ENCODE measurements at places on chromosomes 5 and 9.

- DNase-seq, result no peak
Measured at GRCh38 chr9:80156756-80157472, 585.1 kb downstream of the TLE4 start.

- DNase-seq, result peak; percentile 54
Measured at GRCh38 chr5:38208782-38209378, 49.5 kb upstream of the EGFLAM start.

GRCh38 chr5:134994560-134995156 lies 27.0 kb downstream of the CATSPER3 start:
- DNase-seq, result no peak

DNA sequence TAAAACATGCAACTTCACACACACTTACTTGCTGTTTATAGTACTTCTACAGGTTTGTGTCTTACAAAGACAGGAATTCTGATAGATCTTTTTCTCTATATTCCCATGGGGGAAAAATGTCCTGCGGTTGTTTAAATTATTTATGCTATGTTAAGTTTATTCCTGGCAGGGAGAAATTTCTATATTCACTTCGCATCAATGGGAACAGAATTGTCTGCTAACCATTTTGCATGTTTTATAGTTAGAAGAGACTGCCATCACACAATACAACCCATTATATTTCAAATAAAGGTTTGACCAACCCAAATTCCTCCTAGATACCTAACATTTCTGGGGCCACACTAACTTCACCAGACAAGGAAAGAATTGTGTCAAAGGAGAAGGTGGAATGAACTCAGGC lies 110.0 kb upstream of the PRR16 start:
- DNase-seq, result no peak

- DNase-seq, result no peak
Measured at GRCh38 chr5:156595132-156595787, 254.8 kb upstream of the PPP1R2B start.

GRCh38 chr5:120582635-120583034 lies 118.5 kb downstream of the PRR16 start:
- no peak for DNase-seq

DNA sequence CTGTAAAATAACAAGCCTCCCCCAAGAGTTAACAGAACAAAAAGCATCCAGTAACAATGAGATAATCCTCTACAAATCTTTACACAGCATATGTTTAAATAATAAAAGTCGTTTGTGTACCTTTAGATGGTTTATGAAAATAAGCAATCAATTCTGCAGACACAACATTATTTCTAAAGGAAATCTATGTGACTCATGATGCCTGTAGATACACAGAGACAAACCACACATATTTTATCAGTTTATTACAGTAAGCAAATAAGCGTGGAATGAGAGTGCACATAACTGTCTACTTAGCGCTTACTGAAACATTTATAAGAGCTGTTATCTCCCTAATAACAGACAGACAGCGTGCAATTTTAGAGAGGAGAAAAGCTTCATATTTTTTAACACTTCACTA lies 243.6 kb downstream of the AP3B1 start:
- DNase-seq, result peak; percentile 77

- peak; percentile 29 for DNase-seq
Measured at GRCh38 chr5:107557051-107557658, 113.6 kb downstream of the EFNA5 start.

GRCh38 chr5:58114324-58114723 lies 345.6 kb downstream of the PLK2 start:
- DNase-seq, result peak; percentile 80

GRCh38 chr5:80034962-80035821 lies at the start of gene THBS4:
THBS4 (plus strand) TSS chr5:80035348; CDS start chr5:80035538, 190 bp downstream.
- DNase-seq, result no peak

- DNase-seq, result peak; percentile 100
Measured at GRCh38 chr9:115944166-115944948, 209.2 kb upstream of the PAPPA start.

GRCh38 chr5:128469912-128470311 lies 68.1 kb downstream of the FBN2 start:
- DNase-seq, result peak; percentile 35

- no peak for DNase-seq
Measured at GRCh38 chr9:75390951-75391350, 302.6 kb downstream of the OSTF1 start.

- no peak for DNase-seq
Measured at GRCh38 chr5:100448111-100448528, 87.1 kb upstream of the FAM174A start.

DNA sequence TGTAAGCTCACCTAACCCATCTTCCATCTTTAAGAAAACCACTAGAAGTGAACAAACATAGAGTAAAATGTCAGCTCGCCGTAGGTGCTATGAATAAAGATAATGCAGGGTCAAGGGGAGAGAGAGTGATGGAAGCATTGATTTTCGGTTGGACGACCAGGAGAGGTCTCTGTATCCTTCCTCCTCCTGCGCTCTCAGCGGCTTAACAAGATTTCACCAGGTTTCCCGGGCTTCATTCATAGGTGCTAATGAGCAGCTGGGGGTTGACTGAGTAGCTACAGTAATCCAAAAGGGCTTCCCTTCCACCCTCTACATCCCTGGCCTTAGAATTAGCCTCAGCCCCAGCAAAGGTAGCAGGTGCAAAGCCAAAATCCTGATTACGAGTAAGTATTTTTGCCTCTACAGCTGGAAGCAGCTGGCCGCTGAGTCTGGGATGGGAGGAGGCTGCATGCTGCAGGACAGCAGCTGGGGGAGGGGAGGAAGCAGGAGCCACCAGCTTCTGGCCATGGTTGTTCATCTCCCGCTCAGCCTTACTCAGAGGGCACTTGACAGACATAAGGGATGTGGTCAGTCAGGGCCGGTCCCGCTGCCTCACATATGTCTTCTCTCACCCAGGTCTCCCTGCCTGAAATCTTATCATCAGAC lies 112.0 kb upstream of the IL12B start:
- no peak for DNase-seq

DNA sequence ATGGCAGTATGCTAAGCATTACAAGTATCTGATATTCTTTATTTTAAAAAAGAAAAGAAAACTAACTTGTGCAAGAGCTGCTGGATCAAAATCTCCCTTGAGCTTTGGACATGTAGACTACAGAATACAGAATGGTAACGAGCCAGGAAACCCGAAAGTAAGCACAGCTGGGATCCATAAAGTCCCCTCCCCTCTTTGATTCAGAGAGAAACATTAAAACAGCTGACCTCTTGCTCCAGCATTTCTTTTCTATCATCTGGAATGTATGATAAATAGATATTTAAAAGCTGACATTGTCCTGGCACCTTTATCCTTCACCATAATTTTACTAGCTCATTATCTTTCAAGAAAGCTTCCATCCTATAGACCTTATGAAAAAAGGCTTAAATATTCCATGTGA lies 28.2 kb upstream of the LPAR1 start:
- DNase-seq, result peak; percentile 5

DNA sequence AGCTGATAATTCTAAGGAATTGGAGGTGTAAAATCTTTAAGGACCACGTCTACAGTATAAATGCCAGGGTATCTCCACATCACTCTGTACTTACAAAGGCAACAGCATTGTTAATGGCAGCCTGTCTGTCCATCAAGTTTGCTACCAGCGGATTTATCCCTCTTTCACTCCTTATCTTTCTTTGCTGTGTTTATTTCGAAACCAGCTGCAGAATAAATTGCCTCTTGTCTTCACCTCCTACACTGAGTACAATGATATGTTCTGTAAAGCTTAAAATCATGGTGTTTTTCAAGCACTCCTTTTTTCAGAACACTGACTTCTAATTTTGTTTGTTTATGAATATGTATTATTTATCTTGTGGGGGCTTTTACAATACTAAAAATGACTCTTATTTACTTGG lies 1088.1 kb downstream of the NR2F1-AS1 start:
- DNase-seq, result no peak

GRCh38 chr5:158910782-158911692 lies 188.7 kb downstream of the EBF1 start:
- DNase-seq, result no peak

DNA sequence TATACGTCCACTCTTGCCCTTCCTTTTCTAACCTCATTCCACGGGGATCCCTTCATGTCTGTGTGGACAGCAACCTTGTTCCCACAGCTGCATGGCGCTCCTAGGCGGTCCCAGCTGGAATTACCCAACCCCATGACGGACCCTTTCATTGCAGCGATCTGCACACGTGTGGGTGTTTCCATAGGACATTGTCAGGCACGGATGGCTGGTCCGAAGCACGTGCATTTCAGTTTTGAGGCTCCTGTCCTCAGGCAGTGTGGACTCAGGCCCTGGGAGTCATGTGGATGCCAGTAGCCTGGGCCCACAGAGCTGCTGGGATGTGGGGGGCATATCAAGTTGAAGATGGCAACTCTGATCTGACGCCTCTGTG lies 15.0 kb downstream of the CARD19 start:
- DNase-seq, result no peak

- DNase-seq, result no peak
Measured at GRCh38 chr5:133538718-133539117, 73.6 kb downstream of the FSTL4 start.

DNA sequence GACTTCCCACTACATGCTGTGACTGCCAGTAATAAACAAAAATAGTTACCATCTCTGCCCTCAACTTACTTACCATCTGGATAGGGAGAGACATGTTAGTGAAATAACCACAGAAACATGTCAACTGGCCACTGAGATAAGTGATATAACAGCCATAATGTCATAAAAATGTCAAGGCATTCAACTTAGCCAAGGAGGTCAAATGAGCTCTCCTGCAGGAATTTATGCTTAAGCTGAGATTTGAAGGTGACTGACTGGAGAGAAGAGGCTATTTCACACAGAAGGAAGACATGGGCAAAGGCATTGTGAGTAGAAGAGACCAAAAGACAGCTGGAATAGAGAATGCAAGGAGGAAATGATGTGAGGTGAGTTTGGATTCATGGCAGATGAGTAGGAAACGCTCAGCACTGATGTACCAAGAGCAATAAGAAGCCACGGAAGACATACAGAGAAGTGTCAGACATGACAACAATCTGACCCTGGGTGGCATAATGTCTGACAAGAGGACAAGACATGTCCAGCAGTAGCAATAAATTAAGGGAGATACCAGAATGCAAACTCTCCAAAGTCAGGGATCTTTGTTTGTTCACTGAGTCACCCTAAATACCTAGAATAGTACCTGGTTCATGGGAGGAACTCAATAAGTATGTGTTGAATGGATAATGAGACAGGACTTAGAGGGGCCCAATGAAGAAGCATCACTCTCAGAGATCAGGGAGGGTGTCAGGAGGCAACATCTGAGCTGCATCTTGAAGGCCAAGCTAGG lies 318.8 kb downstream of the ACTL7B start:
- peak; percentile 12 for DNase-seq

- DNase-seq, result no peak
Measured at GRCh38 chr9:131258186-131258585, 18.1 kb downstream of the FAM78A start.

DNA sequence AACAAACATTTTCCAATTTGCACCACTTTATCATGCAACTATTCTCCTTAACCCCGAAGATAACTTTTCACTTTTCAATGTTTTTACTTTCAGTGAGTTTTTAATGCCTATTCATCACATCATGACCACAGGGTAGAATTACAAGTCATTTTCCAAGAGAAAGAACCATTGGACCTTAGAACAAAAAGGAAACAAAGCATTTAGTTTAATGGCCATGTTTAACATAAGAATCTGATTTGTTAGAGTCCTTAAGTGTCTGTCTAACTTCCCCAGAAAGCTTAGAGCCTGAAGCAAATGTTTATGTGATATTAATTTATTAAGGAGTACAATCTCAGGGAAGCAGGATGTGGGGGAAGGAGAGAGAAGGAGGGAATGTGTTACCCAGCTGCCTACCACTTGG lies 325.8 kb upstream of the RIOK2 start:
- DNase-seq, result no peak

DNA sequence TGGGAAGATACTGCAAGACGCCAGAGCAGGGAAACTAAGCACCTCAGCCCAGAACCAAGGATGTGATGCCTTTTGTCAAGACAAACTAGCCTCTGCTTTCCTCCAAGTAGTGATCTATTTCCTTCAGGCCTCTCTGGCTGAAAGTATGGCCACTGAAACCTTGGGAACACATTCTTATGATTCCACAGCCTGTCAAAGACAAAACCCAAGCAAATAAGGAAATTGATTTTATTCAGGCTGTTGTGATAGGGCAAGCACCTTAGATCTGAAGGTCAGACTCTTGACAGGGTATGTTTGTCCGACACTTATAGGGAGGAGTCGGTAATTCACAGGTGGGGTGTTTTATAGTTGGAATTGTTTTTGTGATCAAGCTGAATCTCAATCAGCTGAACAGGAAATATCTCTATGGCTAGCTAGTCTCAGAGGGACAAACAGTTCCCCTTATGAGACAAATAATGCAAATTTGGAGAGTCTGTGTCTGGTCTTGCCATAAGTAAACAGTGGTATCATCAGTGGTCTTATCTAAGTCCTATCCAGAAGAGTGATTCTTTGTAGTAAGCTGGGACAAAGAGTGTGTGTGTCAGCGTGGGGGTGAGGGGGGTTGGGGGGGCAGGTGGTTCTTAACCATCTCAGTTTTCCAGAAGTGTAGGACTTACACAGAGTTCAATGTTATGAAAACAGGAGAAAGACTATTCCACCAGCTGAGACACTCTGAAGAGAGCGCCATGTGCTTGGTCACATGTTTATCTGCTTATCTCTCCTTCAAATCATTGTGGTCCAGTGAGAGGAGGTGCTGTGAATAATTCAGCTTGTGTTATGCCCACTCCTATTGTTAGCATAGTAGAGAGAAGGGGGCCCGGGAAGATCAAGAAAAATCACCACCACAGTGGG lies 6.7 kb upstream of the ZCCHC10 start:
- DNase-seq, result peak; percentile 33

- no peak for DNase-seq
Measured at GRCh38 chr5:2890011-2890410, 138.5 kb upstream of the IRX2 start.

- no peak for DNase-seq
Measured at GRCh38 chr5:139155333-139155732, 42.8 kb downstream of the SIL1 start.

DNA sequence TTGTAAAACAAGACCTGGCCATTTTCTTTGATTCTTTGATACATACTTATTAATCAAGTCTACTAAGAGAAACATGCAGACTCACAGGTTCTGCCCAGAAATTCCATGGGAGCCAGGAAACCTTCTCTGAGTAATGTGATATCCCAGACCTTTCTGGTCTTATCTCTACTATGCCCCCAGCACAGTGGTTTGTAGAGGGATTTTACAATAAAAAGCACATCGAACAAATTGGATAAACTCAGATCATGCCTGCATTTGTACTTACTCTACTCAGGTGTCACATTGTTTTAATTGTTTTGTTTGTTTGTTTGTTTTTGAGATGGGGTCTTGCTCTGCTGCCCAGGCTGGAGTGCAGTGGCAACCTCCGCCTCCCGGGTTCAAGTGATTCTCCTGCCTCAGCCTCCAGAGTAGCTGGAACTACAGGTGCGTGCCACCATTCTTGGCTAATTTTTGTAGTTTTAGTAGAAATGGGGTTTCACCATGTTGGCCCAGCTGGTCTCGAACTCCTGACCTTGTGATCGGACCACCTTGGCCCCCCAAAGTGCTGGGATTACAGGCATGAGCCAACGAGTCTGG lies 179.5 kb downstream of the ZNF608 start:
- no peak for DNase-seq

- no peak for DNase-seq
Measured at GRCh38 chr5:146173597-146173996, 8.9 kb downstream of the LARS1 start.

All from iris pigment epithelial cell (primary cell).